ENCODE measurements at places on chromosomes 7 and 10.

DNA sequence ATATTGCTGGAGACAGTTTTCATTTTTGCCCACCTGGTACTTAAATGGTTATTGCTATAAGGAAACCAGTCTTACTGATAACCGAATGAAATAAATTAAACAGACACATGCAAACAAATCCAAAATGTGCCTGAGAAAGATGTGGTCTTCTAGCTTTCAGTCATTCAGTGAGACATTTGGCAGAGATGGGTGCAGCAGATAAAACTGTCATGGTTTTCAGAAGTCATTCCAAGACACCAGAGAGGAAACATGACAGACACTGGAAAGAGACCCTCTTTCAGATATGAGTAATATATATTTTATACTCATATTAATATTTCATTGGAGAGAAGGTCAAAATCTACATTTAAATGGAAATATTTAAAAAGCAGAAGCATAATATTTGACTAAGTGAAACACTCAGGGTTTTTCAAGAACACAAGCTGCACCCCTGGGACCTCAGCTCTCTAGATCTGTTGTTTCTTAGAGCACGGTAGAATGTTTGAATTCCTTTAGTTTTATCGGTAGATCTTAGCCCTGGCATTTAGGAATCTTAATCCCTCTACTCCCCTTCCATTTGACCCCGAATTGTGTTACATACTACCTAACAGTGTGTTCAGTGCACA lies 246.1 kb downstream of the AUTS2 start:
- no peak for DNase-seq

DNA sequence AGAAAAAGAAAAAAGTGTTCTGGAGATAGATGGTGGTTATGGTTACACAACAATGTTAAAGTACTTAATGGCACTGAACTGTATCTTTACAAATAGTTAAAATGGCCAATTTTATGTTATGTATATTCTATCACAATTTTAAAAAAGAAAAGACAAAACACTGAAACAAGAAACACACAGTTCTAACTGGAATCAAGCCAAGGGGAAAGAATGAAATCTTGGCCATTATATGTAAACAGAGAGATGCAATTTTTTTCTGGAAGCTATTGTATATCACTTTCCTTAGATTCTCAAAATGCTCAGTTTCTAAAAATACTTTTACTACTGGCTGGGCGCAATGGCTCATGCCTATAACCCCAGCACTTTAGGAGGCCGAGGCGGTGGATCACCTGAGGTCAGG lies 4.1 kb downstream of the COA1 start:
- no peak for DNase-seq

DNA sequence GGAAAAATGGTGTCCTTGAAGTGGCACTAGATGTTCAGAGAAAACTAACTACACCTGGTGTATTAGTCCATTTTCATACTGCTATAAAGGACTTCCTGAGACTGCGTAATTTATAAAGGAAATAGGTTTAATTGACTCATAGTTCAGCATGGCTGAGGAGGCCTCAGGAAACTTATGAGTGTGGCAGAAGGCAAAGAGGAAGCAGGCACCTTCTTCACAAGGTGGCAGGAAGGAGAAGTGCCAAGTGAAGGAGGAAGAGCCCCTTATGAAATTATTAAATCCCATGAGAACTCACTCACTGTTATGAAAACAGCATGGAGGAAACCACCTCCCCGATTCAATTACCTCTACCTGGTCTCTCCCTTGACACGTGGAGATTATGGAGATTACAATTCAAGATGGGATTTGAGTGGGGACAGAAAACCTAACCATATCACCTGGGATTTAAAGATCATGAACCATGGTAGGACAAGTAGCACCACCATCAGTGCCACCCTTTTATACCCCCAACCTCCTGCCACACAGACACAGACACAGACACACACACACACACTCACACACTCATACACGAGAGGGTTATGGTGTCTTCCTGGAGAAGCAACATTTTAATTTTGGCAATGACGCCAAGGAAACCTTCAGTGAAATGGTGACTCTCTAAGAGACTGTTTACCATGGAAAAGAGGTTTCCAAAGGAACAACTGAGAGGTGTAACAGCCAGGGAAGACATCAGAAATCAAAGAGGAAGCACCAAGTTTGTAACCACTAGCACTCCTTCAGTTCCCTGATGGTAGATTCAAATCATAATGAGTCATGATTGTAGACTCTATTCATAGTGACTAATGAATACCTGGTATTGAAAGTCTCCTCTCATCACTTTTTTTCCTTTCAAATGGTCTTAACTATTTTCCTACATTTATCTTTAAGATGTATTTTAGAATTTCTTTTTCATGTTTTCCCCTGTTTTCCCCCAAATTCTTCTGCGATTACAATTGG lies 41.8 kb upstream of the WNT16 start:
- DNase-seq, result no peak

DNA sequence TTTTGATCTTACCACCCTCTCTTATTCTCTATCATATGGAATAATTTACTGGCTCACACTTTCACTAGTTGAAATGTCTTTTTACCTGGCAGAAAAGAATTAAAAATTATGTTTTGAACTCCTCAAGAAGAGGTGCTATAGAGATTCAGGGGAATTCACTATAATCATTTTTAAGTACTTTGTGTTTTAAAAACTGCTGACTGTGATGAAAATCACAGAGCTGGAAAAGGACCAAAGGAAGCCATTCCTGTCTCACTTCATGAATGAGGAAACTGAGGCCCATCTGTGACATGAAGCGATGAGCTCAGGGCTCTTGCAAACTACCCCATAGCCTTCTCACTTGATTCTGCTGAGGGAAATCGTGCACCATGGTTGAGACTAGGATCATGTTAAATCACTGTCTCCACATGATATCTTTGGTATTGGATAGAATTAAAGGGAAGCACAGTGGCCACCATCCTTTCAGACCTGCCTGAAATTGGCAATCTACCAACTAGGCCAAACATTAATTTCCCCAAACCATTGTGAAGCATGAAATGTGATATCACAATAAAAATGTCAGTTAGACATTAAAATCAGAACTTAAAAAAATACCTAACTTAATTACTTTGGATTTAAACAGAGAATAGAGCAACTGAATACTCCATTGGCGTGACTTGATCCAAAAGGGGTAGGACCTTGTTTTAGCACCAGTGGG lies 141.0 kb downstream of the FZD1 start:
- DNase-seq, result no peak

DNA sequence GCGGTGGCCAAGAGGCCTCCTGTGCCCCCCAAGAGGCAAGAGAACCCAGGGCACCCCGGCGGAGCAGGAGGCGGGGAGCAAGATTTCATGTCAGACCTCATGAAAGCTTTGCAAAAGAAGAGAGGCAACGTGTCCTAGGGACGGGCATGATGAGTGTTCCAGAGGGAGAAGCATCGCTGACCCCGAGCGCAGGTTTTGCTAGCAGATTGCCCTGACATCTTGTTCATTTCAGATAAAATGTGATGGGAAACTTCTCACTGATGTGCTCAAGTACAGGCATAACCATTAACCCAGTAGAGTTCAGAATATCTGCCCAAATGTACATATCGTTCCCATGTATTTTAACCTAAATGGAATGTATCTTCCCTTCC lies 129.2 kb downstream of the APBB1IP start:
- DNase-seq, result no peak

GRCh38 chr7:36372156-36372555 lies 17.5 kb upstream of the ANLN start:
- no peak for DNase-seq

DNA sequence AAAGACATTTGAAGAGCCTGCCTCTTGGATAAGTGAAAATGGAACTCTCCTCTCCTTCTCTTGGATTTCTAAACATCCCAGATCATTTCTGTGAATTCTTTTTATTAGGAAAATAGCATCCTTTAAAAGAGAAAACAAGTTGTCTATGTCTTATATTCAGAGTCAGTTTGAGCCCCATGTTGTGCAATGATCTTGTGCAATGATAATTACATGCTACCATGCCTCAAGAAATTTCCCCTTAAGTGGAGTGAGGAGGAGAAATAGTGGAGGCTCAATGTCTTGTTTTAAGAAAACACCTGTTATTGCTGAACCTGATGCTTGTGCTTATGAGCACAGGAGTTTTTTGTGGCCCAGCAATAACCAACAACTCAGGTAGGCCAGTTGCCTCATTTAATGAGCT lies 103.6 kb downstream of the NPSR1 start:
- DNase-seq, result no peak

GRCh38 chr7:155261031-155261985 lies 36.4 kb upstream of the INSIG1 start:
- no peak for DNase-seq

DNA sequence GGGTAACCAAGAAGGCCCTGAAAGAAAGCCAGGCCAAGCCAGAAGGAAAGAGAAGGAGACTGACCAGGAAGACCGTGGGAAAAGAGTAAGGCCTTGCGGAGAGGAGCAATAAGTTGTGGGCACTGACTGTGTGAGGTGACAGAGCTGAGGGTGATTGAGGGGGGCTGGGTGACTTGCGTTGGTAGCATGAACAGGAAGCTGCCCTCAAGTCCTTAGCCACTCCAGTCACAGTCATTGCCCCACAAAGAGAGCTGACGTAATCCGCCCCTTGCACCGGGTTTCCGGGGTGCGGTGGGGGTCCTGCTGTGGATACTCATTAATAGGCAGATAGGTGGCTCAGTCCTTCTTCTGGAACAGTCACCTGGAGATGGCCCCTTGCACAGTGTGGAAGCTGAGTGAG lies 16.1 kb upstream of the DMBT1 start:
- DNase-seq, result no peak

DNA sequence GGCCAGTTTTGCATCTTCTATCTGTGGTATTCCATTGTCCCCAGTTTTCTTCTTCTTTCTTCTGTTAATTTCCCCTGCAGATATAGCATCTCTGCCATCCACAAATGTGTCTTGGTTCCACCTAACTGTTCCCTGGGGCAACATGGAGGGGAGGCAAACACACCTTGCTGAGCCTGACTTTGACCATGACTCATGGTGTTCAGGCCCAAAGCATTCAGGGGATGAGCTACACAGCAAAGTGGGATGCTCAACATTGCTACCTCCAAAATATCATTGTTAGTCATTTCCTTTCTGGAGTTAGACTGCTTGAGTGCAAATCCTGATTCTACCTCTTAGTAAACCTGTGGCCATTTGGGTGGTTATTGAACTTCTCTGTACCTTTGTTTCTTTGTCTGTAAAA lies 542.7 kb downstream of the LRMDA start:
- no peak for DNase-seq

DNA sequence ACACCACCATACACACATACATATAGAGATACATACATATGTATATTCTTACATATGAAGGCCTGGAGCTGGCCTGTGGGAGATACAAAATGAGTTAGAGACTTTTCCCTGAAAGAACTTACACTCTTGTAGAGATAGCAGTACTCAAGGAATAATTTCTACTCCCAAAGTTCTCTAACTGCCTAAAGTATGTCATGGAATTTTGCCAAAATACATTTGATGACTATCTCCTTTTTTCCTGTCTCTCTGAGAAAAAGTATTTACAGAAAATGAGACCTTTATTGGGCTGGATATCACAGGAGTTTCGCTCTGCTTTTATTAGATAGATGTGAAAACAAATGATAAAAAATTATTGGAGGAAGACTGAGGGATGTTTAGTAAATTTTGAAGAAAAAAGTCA lies 220.1 kb downstream of the POU6F2 start:
- no peak for DNase-seq

DNA sequence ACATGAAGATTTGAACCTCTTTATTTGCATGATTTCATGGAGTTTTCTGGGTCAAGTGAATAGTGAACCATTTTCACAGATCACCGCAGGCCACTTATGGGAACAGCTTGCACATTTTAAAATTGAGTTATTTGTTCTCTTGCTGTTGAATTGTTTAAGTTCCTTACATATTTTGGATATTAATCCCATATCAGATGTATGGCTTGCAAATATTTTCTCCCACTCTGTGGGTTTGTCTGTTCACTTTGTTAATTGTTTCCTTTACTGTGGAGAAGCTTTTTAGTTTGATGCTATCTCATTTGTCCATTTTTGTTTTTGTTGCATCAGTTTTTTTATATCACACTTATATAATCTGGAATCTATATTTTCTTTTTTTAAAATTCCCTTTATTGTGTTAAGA lies 14.1 kb upstream of the ZC3HAV1L start:
- no peak for DNase-seq

- DNase-seq, result no peak
These were observed 35.5 kb upstream of the FOXL3 start for GRCh38 chr7:254337-255037.

DNA sequence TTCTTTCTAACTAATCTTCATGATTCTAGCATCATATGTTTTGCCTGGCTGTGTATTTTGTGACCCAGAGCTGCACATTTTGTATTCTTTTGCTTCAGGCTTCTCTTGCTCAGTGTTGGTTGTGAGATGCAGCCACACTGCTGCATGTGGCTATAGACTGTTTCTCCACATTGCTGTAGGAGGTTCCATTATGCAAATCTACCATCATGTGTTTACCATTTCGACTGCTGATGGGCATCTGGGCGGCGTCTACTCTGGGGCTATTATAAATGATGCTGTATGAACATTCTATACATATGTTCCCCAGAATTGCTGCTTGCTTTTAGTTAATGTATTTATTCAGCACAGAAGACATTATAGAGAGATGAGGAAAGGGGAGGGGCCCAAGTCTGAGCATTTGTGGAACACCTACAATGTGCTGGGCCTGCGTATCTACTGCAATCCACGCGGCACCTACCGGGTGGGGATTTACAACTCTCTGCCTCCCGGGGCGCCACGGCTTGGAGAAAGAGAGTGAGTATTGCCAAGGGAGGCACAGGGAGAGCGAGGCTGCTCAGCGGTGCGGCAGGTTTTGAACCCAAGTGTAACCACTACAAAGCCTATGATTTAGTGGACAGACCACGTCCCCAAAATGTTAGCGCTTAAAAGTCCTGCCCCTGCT lies 172.5 kb downstream of the PRKAG2 start:
- DNase-seq, result no peak

DNA sequence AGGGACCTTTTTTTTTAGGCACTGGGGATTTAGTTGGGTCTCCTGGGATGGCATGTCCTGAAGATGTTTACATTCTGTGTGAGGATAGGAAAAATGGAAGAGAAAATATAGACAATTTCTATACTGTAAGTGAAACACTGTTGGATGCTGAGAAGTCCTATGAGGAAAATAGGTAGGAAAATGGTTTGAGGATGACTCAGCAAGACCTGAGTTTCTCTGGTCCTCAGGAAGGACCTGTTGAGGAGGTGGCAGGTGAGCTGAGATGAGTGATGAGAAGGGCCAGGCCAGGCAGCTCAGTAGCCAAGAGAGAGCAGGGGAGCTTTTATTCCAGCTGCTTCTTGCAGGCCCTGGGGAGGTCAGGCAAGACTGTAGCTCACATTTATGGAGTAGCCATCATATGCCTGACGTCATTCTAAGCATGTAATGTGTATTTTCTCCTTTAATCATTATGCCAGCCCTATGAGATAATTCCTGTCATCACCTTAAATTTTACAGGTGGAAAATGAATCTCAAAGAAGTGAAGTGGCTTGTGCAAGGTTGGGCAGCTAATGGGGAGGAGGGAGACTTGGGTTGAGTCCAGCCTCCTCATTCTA lies 19.1 kb upstream of the LRRC18 start:
- no peak for DNase-seq
